ENCODE measurements at places on chromosomes 4 and X. TPM values are rescaled to one million over a fixed set of nuclear protein-coding genes. Genes with fewer than 3 reads are reported as not detected.

SLC25A14 gene
- total RNA-seq, result 19.5 TPM

SATL1 gene
- total RNA-seq, result not detected

TCEAL2 gene
- 6.8 TPM for total RNA-seq

GAGE10 gene
- not detected for total RNA-seq

MAGEB2 gene
- not detected for total RNA-seq

TEX13B gene
- not detected for total RNA-seq

HSFX3 gene
- not detected for total RNA-seq

MORC4 gene
- total RNA-seq, result 21.6 TPM

MAGEA10 gene
- total RNA-seq, result not detected

CHRDL1 gene
- 170 TPM for total RNA-seq

GAK gene
- 138 TPM for total RNA-seq

FGFRL1 gene
- 18.1 TPM for total RNA-seq

ZNF330 gene
- total RNA-seq, result 42.6 TPM

SPATA4 gene
- total RNA-seq, result not detected

NSUN7 gene
- 2.0 TPM for total RNA-seq

ATP8A1 gene
- 79.7 TPM for total RNA-seq

GAGE12G gene
- total RNA-seq, result not detected

TSPYL2 gene
- 142 TPM for total RNA-seq

HELT gene
- total RNA-seq, result not detected

SHROOM2 gene
- total RNA-seq, result 2.7 TPM

ADH1B gene
- 1,760 TPM for total RNA-seq

ACE2 gene
- total RNA-seq, result 0.78 TPM

EMCN gene
- 26.0 TPM for total RNA-seq

ZBTB49 gene
- total RNA-seq, result 5.1 TPM

NOX1 gene
- not detected for total RNA-seq

FGFR3 gene
- total RNA-seq, result 11.2 TPM

SLC9A6 gene
- 23.6 TPM for total RNA-seq

KLKB1 gene
- 1.5 TPM for total RNA-seq

MAGEE1 gene
- total RNA-seq, result 4.7 TPM

GPR119 gene
- not detected for total RNA-seq

AADAT gene
- total RNA-seq, result 4.9 TPM

CT83 gene
- not detected for total RNA-seq

DUSP21 gene
- total RNA-seq, result not detected

PCDH18 gene
- 49.6 TPM for total RNA-seq

FAM120C gene
- 17.7 TPM for total RNA-seq

EXOC1L gene
- total RNA-seq, result not detected

SLC6A14 gene
- not detected for total RNA-seq

PCSK1N gene
- total RNA-seq, result 5.0 TPM

TCEAL3 gene
- total RNA-seq, result 34.5 TPM

SOD3 gene
- 323 TPM for total RNA-seq

SYP gene
- 3.1 TPM for total RNA-seq

SLC10A7 gene
- 10.6 TPM for total RNA-seq

VEGFC gene
- total RNA-seq, result 14.4 TPM

RAB33A gene
- not detected for total RNA-seq

RBMXL3 gene
- total RNA-seq, result not detected

SLC10A4 gene
- total RNA-seq, result not detected

Data from tibial nerve (tissue), 4 donors.